Brain microvascular endothelial cell (primary cell): ENCODE measurements at places on chromosomes 7 and 10.

- DNase-seq, result peak; percentile 93
These were observed 167.3 kb downstream of the EGFR start for GRCh38 chr7:55185941-55186609.

DNA sequence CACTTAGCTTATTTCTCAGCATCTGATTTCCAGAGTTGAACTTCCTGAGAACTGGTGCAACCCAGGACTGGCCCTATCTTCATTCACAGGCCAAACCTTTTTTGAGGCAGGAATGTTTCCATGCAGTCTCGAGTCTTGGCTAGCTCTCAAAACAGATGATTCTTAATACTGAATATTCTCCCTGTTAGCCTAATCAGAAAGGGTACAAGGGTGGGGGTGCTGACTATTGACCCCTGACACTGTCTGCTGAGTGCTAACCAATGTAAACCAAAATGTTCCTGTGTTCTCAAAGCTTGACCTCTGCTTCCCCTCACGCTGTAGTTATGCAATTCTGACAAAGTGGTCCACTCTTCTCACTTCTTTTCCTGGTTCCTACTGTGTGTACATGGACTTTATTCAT is 25.3 kb downstream of the VWDE start:
- no peak for DNase-seq

DNA sequence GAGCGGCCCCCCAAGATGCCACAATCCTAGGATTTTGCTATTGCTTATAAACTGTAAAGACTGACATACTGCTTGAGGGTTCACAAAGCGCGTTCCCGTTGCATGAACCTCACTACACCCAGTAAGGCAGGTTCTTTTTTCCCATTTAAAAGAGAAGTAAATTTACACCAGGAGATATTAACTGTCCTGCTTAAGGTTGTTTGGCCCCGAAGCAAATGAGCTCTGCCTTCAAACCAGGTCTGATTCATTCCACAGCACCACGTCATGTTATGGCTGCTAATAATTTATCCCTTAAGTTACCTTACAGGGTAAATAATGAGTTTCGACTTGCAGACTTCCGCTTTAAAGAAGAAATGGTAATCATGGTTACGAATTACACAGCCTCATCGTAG is 559 bp upstream of the FKBP14 start:
- peak; percentile 43 for DNase-seq

DNA sequence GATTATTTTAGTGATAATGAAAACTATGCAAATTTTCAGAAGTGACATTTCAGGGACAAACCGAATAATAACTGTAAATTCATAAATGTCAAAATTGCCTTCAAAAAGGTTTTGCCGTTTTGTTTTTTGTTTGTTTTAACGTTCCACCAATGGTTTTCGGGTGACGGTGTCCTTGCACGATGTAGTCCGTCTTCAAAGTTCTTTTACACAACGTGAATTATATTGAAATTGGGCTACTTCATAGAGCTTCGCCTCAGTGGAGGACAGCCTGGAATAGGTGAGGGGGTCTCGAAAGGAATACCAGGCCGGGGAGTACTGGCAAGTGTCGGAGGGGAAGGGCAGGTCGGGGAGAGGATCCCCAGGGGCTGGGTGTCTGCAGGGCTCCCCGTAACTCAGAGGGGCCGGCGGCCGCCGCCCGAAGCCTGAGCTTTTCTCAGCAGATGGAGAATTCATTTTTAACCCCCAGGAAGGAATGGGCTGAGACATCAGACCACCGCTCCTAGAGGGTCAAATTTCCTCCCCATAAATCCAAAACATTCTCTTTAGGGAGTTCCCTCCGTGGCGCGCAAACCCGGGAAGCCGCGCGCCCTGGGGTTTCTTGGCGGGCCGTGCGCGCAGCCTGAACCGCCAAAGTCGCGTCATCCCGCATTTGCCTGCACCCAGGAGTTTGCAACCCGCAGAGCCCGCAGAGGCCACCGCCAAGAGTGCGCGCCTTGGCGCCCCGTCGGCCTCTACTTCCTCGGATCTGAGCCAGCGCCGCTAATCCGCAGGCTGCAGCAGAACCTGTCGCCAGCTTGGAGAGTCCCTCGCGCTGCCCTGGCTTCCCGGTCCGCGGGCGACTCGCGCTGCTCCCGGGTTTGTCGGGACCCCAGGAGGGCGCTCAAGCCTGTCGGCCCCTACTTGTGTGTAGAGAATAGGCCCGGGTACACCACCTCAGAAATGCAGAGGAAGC is 17.3 kb upstream of the EVX1 start:
- no peak for DNase-seq

DNA sequence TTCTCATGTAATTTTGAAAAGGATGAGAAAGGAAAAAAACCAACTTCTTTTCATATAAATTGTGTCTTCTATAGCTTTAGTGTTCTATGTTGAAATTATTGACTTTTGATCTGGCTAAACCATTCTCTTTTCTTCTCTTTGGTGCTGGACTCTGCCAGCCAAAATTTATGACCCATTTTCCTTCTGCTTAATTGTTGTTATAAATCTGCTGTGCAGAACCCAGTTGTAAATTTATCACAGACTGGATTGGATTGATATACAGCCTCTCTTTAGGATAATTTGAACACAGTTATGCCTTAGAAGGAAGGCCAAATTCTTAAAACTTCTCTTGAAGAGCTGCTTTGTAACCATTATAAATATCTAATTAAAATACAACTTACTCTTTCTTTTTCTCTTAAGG is 93.8 kb downstream of the PARP12 start:
- DNase-seq, result no peak

GRCh38 chr7:131557652-131558385 is 1.4 kb upstream of the PODXL start:
- no peak for DNase-seq

- no peak for DNase-seq
These were observed 186.2 kb upstream of the INHBA start for GRCh38 chr7:41889040-41889439.

GRCh38 chr7:103821092-103821491 is 168.4 kb downstream of the RELN start:
- DNase-seq, result no peak

- DNase-seq, result no peak
These were observed 11.7 kb downstream of the CASP2 start for GRCh38 chr7:143299840-143300239.

- DNase-seq, result no peak
These were observed 27.7 kb upstream of the OSBPL3 start for GRCh38 chr7:25007668-25008067.

- no peak for DNase-seq
These were observed 32.5 kb upstream of the RBM33 start for GRCh38 chr7:155611808-155612447.

DNA sequence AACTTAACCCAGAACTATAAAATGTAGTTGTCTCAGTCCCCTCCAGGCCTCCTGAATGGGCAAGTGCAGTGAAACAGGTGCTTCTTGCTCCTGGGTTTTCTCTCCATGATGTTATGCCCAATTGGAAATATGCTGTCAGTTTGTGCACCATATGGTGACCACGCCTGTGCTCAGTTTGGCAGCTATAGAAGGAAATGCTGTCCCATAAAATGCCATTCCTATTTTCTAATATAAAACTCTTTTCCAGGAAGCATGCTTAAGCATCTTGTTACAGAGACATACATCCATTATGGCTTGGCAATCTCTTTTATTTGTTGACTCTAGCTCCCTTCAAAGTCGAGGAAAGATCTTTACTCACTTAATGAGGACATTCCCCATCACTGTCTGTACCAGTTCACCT is 45.2 kb downstream of the FGFBP3 start:
- no peak for DNase-seq

- DNase-seq, result no peak
These were observed 126.6 kb downstream of the SORBS1 start for GRCh38 chr10:95434583-95434982.

- no peak for DNase-seq
These were observed 361.3 kb upstream of the AOAH start for GRCh38 chr7:37085600-37085999.

DNA sequence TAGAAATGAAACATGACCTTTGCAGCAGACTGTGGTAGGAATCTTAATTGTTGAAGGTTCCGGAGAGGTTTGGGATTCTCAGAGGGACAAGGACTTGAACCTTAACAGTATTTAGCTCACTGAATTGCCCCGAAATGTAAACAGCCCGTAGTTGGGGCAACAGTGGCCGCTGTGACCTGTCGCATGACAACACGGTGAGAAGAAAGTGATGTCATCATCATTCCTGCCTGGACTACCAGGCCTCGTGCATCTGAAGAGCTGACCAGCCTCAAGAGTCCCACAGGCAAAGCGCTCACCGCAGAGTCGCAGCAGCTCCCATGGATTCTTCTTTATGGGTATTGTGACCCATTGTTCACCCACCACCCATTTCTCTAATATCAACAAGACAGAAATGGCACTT is 250.6 kb downstream of the KLF6 start:
- DNase-seq, result peak; percentile 54

GRCh38 chr10:93138113-93138870 is 64.6 kb downstream of the CYP26A1 start:
- DNase-seq, result no peak

- DNase-seq, result peak; percentile 56
These were observed 2.6 kb downstream of the ABCA13 start for GRCh38 chr7:48173756-48174382.

DNA sequence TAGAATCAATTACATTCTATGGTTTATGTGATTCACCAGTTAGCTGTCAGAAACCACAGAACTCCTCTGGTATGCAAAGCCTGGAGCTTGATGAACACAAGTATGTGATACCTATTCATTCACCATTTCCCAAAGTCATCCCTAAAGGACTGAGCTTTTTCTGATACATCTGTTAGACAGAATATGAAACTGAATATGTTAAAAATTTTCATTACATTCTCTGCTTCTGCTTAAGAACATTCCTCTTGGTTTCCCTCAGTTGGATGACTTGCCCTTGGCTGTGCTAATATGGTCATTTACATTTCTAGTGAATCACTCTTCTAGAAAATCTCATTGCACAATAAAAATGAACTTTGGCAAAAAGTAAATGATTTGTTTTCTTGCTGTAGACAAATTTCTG is 10.8 kb upstream of the PON1 start:
- DNase-seq, result peak; percentile 76

GRCh38 chr7:76428149-76428823 is 3.5 kb downstream of the ZP3 start:
- DNase-seq, result no peak

- DNase-seq, result peak; percentile 88
These were observed 216.5 kb upstream of the MKLN1 start for GRCh38 chr7:131111081-131111576.

GRCh38 chr10:69160809-69161241 is 19.2 kb upstream of the SUPV3L1 start:
- peak; percentile 41 for DNase-seq

DNA sequence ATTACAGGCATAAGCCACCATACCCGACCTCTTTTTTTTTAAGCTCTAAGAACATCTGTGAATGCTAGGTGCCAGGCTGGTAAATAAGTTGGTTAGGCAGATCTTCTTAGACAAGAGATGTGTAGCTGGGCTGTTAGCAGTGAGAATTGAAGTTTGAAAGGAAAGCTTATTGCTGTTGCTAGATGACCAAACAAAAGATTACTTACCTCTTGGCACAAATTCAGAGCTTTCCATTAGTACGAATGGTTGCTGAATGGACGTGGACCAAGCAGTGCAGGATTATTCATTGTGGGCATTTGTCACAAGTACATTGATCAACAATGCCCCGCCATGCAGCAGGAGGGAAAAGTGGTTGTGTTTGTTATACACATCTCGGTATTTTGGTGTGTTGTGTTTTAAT is 131.2 kb downstream of the GFRA1 start:
- no peak for DNase-seq

- DNase-seq, result no peak
These were observed 163.2 kb downstream of the AVL9 start for GRCh38 chr7:32658467-32658869.

GRCh38 chr10:48778193-48778857 is 93.7 kb downstream of the WDFY4 start:
- DNase-seq, result no peak

DNA sequence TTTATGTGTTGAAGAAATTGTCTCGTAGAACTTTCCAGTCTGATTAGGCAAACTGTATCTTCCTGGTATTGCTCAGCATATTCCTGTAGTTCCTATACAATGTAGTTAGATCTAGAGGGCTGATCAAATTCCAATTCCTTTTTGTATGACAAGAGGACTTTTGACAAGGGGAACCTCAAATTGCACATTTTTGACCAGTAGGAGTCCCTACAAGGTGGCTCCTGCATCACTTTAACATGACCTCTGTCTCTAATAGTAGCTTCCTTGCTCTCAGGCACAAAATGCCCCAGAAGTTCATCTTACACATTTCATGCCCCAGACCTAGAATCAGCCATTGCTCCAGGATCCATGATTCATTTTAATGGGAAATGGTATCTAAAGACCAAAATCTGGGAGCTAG is 18.7 kb downstream of the HERPUD2 start:
- no peak for DNase-seq

GRCh38 chr10:59678884-59679301 is 30.8 kb downstream of the SLC16A9 start:
- DNase-seq, result no peak

- no peak for DNase-seq
These were observed 444.5 kb upstream of the FOXK1 start for GRCh38 chr7:4237296-4238235.

DNA sequence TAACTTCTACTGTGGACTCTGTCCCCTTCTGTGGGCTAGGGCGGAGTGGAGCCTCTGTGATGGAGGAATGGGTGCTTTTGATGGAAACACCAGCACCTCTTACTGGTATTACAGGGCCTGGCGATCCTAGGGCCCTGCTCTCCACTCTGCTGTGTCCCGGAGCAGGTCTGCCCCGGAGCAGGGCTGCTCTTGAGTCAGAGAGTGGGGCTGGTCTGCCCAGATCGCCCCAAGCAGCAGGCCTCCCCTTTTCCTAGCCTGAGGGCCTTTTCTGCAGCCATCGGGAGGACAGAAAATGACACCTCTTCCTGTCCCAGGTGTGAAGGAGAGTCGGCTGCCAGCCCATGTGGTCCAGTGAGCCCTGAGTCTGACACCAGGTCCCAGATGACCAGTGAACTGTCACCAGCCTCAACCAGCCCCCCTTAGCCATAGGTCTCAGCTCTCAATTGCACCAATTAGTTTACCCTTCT is 1.4 kb downstream of the ZNF282 start:
- no peak for DNase-seq

- no peak for DNase-seq
These were observed 101.5 kb downstream of the ARHGAP22 start for GRCh38 chr10:48503293-48503911.

DNA sequence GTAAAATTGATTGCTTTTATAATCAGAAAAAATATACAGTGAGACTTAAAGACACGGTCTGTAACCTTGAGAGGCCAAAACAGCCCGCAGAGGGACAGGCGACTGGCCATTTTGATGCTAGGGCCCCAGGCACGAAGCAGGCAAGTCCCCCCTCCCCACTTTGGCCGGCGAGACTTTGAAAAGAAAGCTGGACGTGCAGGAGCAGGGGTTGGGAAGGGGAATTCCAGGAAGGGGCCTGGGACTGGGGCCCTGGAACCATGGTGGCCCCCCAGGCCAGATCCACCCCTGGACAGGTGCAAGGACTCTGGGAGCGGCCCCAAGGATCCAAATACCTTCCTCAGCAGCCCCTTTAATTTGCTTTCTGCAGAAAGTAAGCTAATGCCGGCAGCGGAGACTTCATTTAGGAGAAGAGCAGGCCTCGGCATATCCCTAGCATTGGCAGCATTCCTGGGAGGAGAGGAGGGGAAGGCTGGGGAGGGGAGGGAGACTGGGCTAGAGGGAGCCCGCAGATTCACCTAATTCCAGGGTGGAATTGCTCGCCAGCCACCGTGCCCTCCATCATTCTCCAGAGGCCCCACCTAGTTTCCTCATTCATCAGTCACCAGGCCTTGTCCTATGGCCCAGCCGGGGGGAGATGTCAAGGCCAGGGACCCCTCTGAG is 24.9 kb upstream of the TNRC18 start:
- DNase-seq, result no peak

GRCh38 chr7:157358753-157359096 is 21.9 kb downstream of the DNAJB6 start:
- DNase-seq, result no peak

- DNase-seq, result no peak
These were observed 372.6 kb downstream of the GRID1 start for GRCh38 chr10:85993840-85994507.
